NCI-H2227 treated with DMSO at 0.1 percent for 48 hours (cell line): ENCODE measurements at places on chromosomes 12 and 14.
A peak's percentile ranks its signal among the peaks of the same experiment; 100 is the strongest.

DNA sequence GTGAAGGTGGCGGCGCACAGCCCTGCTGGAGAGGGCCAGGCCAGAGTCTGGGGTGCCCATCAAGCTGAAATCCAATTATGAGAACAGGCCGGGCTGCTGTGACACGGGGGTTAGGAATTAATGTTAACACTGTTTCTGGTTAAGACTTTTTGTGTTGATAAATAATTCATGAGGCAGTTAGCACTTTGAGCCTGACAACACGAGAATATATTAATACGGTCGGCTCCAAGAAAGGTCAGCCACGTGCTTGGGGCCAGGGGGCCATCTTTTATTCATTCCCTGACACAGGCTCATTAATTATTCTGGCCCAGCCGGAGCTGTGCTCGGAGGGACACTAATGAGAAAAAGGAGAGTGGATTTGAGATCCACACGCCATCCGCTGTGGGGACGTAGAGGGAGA, 45.1 kb downstream of the FBRSL1 start:
- DNase-seq, result no peak

GRCh38 chr12:111692575-111693210, 6.8 kb downstream of the ACAD10 start:
- DNase-seq, result no peak

DNA sequence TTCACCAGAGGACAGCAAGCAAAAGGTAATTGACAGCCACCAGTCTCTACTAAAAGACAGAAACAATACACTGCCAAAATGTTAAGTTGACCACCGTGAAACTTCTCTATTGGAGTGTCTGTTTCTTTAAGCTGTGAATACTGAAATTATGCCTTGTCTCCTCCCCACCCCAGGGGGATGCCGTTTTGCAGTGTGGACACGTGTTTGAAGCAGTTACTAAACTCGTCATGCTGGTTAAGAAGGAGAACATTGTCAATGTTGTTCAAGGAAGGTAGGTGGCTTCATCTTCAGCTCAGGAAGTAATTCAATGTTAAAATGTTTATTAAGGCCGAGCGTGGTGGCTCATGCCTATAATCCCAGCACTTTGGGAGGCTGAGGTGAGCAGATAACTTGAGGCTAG, 32.8 kb downstream of the KCTD10 start:
- DNase-seq, result no peak

- DNase-seq, result no peak
These were observed 30.5 kb upstream of the MON2 start for GRCh38 chr12:62436164-62436503.

GRCh38 chr12:92961949-92962348, 32.9 kb upstream of the EEA1 start:
- no peak for DNase-seq

DNA sequence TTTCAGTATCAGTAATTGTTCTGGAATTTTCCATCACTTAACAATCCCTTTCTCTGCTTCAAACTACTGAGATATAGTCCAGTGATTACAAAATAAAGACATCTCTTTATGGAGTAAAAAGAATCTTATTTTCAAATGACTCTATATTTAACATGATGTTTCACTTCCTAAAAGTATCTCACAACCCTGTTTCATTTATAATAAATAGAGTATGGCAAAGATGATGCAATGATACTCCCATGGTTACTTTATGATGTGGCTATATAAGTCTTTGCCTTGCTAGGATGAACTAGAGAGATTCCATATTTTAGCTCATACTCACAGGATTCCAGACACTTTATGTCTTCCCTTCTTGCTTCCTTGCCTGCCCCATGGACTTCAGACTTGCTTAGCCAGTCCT, 953.5 kb upstream of the MDGA2 start:
- DNase-seq, result no peak

GRCh38 chr12:98373025-98373554, 142.3 kb upstream of the TMPO start:
- peak; percentile 66 for DNase-seq

DNA sequence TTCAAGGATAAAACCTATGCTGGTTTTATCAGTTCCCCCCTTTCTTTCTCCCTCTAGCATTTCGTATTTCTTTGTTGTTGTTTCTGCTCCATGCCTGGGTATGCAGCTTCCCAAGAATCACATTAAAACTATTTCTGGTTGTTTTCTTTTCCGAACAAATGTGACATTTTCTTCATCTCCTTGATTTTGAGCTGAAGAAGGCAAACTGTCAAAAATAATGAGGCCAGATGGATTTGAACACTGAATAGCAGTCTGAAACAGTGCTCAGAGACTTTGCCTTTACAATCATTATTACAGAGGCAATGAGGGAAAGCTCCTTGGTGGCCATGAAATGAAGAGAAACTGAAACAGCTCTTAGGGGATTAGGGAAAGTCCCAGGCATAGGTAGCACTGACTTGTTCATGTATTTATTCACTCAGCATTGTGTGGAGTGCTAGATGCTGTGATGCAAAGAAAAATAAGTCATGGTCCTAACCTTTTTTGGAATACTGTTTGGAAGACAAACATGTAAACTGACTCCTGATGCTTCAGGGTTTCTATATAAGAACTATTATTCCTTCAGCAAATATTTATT, 319.5 kb downstream of the FUT8 start:
- DNase-seq, result no peak

- DNase-seq, result no peak
These were observed 28.7 kb upstream of the CD9 start for GRCh38 chr12:6171409-6172015.

GRCh38 chr12:116558280-116559161, 660 bp upstream of the MAP1LC3B2 start:
- no peak for DNase-seq

DNA sequence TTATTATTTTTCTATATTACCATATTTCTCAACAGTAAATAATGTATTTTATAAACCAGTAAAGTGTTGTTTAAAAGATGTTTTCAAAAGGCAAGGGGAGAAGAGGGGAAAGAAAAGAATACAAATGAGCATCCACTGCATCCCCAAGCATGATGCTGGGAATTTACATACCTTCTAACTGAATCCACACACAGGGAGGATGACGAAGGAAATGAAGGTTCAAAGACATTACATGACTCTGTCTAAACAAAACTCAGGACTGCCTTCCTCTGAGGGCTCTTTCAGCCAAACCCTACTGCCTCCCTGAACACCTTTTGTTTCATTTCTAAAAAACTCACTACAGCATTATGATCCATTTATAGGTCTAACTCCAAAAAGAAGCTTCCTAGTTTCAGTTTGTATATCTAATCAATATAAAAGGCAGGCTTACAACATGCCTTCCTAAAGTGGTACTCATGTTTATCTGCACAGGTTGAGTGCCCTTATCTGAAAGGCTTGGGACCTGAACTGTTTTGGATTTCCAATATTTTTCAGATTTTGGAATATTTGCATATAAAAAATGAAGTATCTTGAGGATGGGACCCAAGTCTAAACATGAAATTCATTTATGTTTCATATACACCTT, 30.3 kb downstream of the DICER1 start:
- no peak for DNase-seq

DNA sequence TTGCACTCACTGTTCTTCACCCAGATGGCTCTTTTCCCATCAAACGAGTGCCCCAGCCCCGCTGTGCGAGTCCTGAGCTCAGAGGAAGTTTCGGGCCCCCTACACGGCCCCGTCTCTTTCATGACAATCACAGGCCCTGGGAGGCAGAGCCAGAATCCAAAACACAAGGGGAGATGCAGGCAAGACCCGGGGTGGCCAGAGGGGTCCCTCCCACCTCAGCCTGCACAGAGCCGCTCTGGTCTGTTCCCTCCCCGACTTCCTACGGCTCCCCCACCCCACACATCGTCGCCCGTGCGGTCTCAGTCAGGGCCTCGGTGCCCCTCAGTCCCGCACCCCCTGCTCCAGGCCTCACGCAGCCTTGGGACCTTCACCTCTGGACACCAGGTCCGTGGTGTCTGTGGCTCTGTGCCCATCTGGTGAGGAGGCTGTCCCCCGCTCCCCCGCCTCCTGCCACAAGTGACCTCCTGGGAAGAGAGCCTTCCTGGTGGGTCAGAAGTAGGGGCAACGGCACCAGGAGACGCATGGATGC, 8.9 kb downstream of the GPR132 start:
- no peak for DNase-seq

GRCh38 chr12:133204264-133204603, 22.9 kb downstream of the ZNF268 start:
- DNase-seq, result no peak

DNA sequence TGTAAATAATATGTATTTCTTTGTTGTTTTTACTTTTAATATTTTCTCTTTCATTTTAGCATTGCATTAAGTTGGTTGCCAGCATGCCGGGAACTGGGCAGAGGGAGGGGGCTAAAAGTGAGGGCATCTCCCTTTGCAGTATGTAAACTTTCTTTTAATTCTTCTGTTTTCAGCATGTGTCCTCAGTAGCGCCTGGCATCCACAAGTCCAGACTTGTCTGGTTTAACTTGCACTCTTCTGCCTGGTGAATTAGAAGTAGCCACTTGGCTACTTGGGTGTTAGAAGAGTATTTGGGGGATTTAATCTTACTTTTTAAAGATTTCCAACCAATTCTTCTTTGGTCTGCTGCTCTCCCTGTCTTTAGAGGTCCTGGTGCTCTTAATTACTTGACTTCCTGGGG, 117.2 kb upstream of the SCAF11 start:
- no peak for DNase-seq

GRCh38 chr12:69913526-69913925, 88.5 kb downstream of the MYRFL start:
- DNase-seq, result no peak

GRCh38 chr12:125434936-125435443, 369.8 kb downstream of the AACS start:
- no peak for DNase-seq

GRCh38 chr14:100679707-100680438, 46.8 kb upstream of the DLK1 start:
- DNase-seq, result no peak

DNA sequence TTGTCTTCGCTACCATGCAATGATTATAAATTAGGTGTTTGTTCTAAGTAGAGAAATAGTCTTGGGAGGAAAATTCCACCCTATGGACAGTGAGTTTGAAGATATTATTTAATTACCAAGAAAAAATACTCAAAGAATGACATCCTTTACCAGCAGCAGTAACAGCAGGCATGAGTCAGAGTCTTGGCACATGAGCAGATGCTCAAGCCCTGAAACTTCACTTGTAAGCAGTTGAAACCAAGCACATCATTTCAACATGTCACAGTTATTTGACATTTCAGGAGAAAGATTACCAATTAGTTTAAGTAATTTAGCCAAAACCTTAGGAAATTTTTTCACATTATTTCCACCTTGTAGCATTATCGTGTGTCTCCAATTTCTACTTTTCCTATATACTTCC, 99.2 kb downstream of the C12orf50 start:
- no peak for DNase-seq

DNA sequence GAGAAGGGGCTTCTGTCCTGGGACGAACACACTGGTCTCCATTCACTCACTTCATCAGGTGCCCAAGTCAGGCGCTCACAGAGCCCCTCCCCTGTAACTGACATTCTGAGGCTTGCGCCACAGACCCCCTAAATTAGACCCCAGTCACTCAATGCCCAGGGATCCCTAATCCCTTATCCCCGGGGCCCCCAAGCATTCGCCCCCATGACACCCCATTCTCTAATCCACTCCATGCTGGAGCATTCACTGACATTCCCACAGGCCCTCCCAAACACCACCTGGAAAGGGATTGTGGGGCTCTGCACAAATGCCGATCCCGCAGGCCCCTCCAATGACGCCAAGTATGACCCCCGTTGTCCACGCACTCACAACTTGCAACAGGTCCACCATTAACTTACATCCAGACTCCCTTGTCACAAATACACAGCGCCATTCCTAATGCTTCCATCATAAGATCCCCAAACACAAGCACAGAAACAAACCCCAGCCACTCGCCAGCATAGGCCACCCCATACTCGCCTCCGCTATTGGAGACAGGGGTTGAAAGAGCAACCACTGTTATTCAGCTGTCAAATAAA, 1.5 kb downstream of the ZNF605 start:
- no peak for DNase-seq

DNA sequence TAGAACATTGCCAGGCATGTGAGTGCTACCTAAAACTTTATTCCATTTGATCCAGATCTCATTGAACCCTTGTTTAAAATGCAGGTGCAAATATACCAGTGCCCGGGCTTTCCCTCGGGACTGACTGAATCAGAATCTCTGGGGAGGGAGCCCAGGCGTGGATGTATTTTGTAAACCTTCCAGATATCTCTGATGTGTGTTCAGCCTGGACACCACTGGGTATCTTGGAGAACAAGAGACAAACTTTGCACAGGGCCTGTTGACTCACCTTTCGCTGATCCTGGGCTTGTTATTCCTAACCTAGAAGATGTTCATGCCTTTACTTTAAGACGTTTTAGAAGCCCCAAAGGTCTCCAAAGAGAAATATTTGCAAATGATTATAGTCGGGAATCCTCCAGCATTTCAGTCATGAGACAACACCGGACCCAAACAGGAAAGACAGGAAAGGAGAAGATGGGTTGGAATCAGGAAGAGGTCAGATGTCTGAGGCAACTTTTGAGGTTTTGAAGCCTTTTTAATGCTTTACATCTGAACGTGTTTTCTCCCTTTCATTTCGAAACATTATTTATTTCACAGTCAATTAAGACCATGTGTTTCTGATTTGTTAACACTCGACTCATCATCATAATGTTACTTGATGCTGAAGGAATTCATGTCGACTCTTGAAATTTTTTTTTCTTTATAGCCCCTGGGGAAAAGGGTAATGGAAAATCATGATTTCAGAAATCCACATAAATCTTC, 118.6 kb downstream of the PLXNC1 start:
- no peak for DNase-seq

DNA sequence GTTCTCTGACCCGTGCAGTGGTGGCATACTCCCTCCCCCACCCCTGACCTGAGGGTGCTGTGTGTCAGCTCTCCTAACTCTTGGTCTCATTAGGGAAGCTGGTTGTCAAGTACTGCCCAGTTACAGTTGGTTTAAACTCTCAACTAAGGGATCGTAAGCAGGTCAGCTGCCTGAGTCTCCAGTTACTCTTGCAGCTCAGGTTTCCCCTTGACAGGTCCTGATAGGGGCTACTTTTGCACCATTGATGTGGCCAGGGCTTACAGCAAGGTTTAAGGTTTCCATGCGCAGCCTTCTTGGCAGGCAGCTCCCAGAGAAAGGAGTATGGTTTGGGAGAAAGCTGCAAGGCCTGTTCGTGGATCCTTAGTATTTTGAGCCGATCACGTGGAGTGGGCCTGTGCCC, 74.5 kb downstream of the ETV6 start:
- no peak for DNase-seq

DNA sequence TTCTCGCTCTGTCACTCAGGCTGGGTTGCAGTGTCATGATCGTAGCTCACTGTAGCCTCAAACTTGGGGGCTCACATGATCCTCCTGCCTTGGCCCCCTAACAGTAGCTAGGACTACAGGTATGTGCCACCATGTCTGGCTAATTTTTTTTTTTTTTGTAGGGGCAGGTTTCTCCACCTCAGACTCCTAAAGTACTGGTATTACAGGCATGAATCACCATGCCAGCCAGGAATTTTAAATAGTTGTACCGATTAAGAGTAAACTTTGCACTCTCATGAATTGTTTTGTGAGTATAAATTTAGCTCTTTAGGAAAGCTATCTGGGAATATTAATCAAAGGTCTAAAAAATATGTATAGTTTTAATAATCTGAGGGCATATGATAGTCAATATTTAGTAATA, 25.5 kb downstream of the YEATS4 start:
- DNase-seq, result no peak
